GM12878 (cell line): ENCODE measurements at places on chromosomes 11 and 22. TPM values are rescaled to one million over a fixed set of nuclear protein-coding genes. Genes with fewer than 3 reads are reported as not detected.

The MRGPRE gene
- total RNA-seq = not detected in 2 replicates

- no peak for DNase-seq
Measured at GRCh38 chr22:23023294-23023693, 47.0 kb upstream of the GNAZ start.

The OR52E4 gene
- total RNA-seq = not detected in 2 replicates

GRCh38 chr11:78168539-78169477 is 19.6 kb downstream of the KCTD21 start:
- no peak for DNase-seq

DNA sequence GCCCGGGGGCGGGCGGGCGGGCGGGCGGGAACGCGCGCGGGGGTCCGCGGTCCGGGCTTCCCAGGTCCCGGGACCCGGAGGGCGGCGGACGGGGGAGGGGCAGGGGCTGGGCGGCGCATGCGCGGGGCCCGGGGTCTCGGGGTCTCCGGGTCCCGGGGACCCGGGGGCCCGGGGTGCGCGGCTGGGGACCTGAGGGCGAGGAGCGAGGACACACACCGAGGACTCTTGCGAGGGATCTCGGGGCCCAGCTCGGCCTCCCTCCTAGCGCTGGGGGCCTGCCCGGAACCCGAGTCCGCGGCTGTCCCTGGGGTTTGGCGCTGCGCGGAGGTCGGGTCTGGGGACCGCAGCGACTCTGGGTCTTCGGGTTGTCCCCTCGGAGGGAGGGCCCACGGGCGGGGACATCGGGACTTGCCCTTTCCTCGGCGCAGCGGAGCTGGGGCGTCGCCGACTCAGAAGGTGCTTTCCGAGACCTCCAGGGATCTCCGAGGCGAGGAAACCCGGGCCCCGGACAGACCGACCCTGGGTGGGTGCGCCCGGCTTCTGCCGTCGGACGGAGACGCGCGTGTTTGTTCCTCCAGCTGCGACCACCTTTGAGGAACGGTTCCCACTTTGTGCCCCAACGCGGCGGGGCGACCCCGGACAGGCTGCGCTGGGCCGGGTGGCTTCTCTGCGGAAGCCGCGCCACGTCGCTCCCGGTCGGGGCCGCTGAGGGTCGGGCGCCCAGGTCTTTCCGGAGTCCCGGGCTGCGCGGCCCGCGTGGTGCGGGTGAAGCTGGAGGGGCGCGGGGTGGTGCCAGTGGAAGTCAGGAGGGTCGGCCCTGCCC is 540 bp downstream of the PPARA start:
- DNase-seq = no peak

- no peak for DNase-seq
Measured at GRCh38 chr11:102767800-102768199, 12.6 kb downstream of the MMP10 start.

- DNase-seq = no peak
Measured at GRCh38 chr11:70882716-70883085, 369.7 kb downstream of the SHANK2 start.

The LTBP3 gene
- total RNA-seq = 8.0 and 9.0 TPM in 2 replicates

DNA sequence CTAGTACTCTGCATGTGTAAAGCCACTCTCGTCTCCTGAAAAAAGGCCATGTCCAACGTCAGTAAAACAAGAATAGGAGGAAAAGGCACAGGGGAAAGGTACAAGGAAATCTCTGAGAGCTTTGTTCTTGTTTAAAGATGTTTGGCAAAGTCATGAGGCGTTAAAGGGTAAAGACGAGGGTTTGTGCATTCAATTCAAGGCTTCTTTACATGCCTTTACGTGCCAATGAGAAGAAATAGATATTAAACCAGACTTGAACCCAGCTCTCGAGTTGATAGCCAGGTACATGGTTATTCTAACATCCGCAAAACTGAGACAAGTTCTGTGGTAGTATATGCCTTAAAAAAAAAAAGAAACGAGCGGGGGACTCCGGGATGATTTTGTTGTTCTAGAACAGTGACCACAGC is 704 bp upstream of the CFL1 start:
- DNase-seq = no peak

- DNase-seq = no peak
Measured at GRCh38 chr11:68441466-68442230, 18.9 kb upstream of the PPP6R3 start.

GRCh38 chr22:23146478-23147205 is 1.4 kb downstream of the RAB36 start:
- DNase-seq = no peak

The OR8G5 gene
- total RNA-seq = not detected in 2 replicates

GRCh38 chr11:1307163-1307870 is 2.1 kb downstream of the TOLLIP start:
- no peak for DNase-seq

The RCE1 gene
- 18.6 and 21.8 TPM in 2 replicates for total RNA-seq

The MS4A6E gene
- not detected in 2 replicates for total RNA-seq

GRCh38 chr22:24497841-24498258 is 2.7 kb downstream of the UPB1 start:
- DNase-seq = no peak

DNA sequence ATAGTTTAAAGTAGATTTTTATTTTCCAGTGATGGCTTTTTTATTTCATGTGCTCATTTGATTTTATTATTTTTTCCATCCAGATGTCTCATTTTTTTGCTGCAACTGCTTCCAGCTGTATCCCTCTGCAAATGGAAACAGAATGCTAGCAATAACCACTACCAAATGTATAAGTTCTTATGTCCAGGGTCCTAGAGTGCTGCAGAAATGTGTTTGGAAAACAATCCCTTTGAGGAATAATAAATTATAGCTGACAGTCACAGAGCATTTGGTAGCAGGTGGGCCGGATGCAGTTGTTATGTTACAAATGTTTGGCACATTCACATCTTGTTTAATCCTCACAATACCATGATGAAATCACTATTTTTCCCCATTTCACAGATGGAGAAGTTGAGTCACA is 300.7 kb upstream of the PDGFD start:
- no peak for DNase-seq

The GAL3ST3 gene
- total RNA-seq = not detected in 2 replicates

DNA sequence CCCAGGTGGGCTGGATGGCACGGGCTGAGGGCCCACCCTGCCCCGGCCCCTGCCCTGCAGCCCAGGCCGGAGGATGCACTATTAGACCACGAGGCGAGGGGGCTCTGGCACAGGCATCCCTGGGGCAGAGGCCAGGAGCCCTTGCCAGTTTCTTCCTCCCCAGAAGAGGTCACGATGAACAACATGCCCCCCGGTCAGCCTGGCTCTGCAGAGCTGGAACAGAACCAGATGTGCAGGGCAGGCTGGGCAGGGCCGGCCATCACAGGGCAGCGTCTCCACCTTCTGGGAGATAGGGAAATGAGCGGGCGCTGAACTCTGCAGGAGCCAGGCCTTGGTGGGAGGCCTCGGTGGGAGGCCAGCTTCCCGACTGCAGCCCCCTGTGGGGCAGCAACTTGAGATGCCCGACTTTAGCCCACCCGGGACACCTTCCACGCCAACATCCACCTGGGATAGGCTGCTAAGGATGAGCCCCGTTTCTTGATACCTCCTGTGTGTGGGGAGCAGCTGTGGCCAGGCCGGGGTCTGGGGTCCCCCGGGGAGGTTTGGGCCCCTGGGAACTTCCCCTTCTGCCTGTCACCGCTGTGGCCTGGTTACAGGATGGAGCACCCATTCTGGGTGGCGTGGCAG is 21.8 kb upstream of the GNB1L start:
- DNase-seq = no peak

- no peak for DNase-seq
Measured at GRCh38 chr11:6611092-6611962, 689 bp downstream of the TAF10 start.

The C11orf21 gene
- total RNA-seq = 0.26 TPM in 1 of 2 replicates, not detected in the other

DNA sequence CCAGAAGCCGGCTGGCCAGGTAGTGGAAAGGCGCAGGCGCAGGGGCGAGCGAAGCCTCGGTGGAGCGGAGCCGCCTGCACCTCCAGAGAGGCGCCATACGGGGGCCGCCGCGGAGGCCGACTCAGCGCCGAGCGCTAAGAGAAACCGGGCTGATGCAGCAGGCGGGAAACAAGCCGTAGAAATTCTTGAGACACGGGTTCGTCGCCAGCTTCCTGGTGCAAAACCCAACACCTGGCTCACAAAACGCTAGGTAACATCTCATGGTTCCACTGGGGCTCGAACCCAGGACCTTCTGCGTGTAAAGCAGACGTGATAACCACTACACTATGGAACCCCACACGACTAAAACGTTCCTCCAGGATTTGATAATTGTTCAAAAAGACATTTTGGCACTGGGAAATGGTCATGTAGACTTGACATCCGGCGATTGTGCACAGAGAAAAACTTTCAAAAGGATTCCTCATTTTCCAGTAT is 39.1 kb downstream of the OR4D9 start:
- peak; percentile 96 for DNase-seq

DNA sequence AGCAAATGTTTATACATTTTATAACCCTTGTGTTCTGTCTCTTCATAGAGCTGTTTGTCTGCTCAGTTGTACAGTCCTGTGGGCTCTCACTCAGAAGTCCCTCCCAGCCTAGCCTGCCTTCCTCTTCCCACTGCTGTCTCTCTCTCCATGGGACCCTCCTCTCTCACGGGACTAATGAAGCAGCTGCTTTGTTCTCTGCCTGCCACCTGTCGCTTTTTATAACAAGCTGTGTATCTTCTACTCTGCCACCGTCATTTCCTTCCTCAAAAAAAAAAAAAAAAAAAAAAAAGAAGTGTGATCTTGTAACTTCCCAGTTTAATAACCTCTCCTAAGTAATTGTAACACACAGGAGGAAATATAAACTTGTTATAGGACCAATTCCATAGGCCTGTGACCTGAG is 92.2 kb upstream of the ALKBH3 start:
- no peak for DNase-seq

DNA sequence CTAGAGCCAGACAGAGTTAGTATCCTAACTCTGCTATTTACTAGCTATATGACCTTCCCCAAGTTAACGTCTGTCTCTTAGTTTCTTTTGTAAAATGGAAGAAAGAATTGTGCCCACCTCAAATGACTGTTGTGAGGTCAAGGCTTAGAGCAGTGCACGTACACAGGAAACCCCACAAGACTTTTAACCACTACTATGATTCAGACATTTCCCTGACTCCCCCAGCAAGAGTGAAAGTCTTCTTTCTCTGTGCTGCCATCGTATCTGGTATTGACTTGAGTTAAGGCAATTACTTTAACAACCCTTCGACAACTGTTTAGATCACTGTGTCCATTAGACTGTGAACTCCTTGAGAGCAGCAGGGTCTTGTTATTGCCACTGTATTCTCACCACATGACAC is 2.6 kb upstream of the OR52W1 start:
- no peak for DNase-seq

- DNase-seq = no peak
Measured at GRCh38 chr22:22666307-22667091, 22.1 kb downstream of the GGTLC2 start.

DNA sequence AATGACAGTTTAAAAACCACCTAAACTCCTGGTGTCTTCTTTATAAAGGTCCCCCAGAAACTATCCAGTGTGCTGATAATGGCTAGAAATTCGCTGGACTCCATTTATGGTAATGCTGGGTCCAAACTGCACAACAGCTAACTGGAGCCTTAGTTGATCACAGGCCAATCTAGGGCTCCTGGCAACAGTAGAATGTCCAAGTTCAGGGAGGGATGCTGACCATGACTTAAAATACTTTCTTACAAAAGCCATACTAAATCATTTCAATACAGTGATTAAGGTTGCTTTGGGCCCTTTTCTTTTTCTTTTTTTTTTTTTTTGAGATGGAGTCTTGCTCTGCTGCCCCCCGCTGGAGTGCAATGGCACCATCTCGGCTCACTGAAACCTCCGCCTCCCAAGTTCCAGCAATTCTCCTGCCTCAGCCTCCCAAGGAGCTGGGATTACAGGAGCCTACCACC is 14.5 kb upstream of the GAB2 start:
- no peak for DNase-seq

The TMEM86A gene
- total RNA-seq = not detected in 2 replicates

The LMO1 gene
- total RNA-seq = not detected in 2 replicates

DNA sequence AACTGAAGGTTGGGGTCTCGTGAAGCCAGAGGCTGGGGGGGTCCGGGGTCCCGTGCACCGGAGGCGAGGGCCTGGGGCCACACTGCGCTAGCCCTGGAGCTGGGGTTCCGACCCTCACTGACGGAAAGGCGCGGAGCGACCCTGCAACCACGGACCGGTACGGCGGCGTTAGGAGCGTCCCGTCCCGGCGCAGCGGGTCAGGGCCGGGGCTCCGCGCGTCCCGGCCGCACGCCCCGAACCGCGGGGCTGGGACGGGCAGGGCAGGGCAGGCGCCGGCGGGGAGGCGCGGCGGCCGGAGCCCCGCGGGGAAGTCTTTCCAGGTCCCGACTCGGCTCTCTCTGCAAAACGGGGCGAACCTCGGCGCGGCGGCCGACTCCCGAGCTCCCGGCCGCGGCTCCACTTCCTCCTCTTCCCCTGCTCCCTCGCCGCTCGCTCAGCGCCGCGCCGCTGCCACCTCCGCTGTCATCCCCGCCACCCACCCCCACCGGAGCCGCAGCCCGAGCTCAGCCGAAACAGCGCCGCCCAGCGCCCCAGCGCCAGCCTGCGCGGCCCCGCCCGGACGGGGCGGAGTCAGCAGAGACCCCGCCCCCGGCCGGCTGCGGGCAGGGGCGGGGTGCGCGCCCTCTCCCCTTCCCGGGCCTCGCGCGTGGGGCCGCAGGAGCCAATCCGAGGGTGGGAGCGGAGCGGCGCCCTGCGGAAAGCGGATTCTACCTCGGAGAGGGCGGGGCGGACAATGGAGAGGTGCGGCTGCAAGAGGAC is at the start of gene GDPD5:
Gene GDPD5, minus strand, starts transcription at position 509 of the 759 bp plus-strand sequence. CDS start 48,206 bp downstream, outside the sequence.
- no peak for DNase-seq

GRCh38 chr22:19526076-19526701 is 2.0 kb upstream of the CLDN5 start:
- no peak for DNase-seq

GRCh38 chr22:36323182-36323854 is 64.4 kb downstream of the MYH9 start:
- no peak for DNase-seq

- no peak for DNase-seq
Measured at GRCh38 chr11:105023003-105023402, at the start of gene CASP5. Gene CASP5 (minus strand): TSS chr11:105023168. CDS start chr11:105023136, 32 bp downstream.

The MRTFA gene
- total RNA-seq = 58.6 and 63.9 TPM in 2 replicates

The CAPN5 gene
- total RNA-seq = 0.19 and 0.33 TPM in 2 replicates

DNA sequence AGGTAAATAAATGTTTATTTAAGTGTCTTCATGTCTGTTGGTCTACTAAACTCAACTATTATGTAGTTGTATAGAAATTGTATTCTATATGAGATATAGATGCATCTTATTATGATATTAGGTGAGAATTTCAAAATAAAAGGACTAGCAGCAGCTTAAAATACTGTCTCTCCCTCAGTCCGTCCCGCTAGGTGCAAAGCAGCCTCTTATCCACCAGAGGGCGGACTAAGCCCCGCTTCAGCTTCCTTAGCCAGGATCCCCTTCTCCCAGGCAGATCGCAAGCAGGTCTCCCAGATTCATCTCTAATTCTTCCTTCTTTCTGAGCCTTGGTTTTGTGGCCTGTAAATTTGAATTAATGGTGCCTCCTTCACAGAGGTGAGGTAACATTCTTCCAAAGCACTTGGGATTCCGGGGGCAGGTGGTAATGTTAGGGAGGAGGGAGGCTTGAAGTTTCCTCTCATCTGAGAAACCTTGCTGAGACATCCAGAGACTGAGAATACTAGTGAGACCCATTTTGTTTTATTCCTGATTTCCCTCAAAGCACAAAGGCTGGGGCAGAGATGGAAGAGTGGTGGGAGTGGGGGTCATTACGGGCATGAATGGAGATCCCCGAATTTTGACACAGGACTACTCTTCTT is 13.5 kb upstream of the INSC start:
- no peak for DNase-seq

GRCh38 chr11:92457250-92457649 is 232.6 kb downstream of the FAT3 start:
- no peak for DNase-seq

The PRRG4 gene
- total RNA-seq = 2.1 and 2.7 TPM in 2 replicates

- DNase-seq = no peak
Measured at GRCh38 chr11:11996321-11997048, 11.9 kb downstream of the DKK3 start.
